DMS79 (cell line): ENCODE measurements at places on chromosomes 3 and 15.

DNA sequence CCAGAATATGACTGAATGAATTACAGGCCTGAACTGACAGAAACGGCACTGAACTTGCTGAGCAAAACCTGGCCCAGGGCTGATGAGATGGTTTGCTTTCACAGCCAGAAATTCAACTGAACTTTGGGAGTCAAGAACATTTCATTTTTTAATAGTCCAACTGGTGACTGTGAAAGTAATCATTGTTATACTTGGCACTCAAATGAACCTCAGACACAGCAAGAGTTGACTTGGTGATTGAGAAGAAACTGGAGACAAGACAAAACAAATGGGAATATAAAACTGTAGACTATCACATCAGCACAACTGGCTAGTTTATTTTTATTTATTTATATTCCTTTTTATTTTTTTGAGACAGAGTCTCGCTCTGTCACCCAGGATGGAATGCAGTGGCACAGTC is 858.9 kb upstream of the CFAP20DC start:
- DNase-seq: no peak

GRCh38 chr15:73385205-73385604 is 16.4 kb upstream of the HCN4 start:
- no peak for DNase-seq

GRCh38 chr3:104536715-104537114 is 830.0 kb upstream of the ALCAM start:
- DNase-seq: no peak

DNA sequence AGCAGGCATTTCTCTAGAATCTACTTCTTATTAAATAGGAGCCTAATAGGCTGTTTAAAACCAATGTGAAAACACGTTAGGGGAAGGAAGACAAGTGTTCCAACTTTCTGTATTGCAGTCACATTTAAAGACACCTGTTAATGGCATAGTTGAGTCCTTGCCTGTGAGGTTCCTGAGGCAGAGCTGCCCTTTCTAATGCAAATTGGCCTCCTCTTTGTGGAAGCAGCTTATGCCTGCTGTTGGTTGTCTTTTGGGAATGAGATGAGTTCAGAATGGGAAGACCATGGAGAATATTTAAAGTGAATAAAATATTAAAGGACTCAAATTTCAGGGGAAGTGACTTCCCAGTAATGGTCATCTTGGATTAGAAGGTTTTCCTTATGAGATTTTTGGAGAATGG is 51.2 kb downstream of the NEK11 start:
- DNase-seq: no peak

DNA sequence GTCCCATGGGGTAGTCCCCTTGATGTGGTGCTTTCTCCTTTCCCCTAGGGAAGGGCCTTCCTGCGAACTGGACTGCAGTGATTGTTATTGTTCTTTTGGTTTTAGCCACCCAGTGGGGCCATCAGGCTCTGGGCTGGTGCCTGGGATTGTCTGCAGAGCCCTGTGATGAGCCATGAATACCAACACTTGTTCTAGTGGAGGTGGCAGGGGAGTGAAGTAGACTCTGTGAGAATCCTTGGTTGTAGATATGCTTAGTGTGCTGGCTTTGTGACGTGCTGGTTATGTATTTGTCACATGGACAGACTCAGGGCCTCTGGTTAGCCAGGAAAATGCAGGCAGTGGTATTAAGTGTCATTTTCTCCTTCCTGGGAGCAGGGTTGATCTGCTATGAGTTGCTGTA is 51.8 kb upstream of the NDUFB4 start:
- no peak for DNase-seq

- DNase-seq: no peak
Measured at GRCh38 chr3:37139567-37140052, 34.8 kb downstream of the LRRFIP2 start.

- peak; percentile 59 for DNase-seq
Measured at GRCh38 chr3:135503760-135504686, 461.5 kb upstream of the PPP2R3A start.

DNA sequence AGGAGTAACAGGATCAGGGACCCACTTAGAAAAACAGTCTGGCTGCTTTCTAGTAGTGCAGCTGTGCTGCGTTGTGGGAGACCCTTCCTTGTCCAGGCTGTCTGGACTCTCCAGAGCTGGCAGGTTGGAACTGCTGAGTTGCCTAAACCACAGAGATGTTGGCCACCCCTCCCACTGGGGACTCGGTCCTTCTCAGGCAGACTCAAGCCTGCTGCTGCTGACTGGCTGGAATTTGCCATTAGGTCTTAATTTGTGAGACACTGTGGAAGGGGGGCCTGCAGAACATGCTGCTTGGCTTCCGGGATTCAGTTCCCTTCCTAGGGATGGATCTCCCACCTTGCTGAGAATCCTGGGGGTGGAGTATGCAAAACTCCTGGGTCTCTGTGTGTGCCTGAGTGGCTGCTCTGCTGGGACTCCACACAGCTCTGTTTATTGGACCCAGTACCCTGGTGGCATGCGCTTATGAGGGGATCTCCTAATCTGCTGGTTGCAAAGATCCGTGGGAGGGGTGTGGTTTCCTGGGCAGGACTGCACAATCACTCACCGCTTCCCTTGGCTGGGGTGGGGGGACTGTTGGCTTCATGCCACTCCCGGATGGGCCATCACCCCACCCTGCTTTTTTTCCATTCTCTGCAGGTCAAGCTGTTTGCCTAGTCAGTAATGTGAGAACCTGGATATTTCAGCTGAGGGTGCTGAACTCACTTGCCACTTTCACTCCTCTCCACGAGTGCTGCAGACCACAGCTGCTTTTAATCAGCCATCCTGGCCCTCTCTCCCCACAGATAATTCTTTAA is 150.5 kb downstream of the CFAP20DC start:
- DNase-seq: no peak

DNA sequence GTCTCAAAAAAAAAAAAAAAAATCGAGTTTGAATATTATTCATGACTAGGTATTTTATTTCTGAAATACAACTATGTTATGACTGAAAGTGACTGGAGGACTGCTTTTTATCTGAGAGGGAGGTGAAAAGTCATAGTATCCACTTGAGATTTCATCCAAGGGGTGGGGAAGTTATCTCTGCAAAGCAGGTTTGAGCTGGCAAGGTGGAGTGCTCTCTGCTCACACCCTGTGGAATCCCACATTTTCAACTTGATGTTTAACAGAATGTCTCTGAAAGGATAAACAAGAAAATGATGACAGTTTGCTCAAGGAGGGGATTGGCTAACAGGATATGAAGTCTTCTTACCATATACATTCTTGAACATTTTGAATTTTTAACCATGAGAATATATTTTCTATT is 27.3 kb upstream of the SEC62 start:
- no peak for DNase-seq

- no peak for DNase-seq
Measured at GRCh38 chr3:185024406-185024805, 128.5 kb downstream of the C3orf70 start.

DNA sequence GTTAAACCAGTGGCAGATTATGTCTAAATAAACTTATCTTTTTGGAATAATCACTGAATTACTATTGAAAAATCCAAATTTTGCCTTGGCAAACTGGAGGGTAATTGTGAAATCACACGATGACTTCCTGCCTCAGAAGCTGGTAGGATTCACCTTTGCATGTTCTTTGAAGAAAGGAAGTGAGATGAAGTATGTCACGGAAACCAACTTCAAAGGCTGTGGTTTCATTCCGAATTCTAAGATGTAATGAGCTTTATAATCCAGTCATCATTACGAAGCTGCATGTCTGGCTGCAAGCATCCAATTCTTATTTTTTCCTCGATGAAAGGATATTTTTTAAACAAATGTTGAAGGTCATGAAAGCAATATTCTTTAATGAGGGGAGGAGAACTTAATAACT is 15.0 kb upstream of the ZBED2 start:
- no peak for DNase-seq

GRCh38 chr3:23685541-23686258 is 120.1 kb upstream of the UBE2E1 start:
- no peak for DNase-seq

DNA sequence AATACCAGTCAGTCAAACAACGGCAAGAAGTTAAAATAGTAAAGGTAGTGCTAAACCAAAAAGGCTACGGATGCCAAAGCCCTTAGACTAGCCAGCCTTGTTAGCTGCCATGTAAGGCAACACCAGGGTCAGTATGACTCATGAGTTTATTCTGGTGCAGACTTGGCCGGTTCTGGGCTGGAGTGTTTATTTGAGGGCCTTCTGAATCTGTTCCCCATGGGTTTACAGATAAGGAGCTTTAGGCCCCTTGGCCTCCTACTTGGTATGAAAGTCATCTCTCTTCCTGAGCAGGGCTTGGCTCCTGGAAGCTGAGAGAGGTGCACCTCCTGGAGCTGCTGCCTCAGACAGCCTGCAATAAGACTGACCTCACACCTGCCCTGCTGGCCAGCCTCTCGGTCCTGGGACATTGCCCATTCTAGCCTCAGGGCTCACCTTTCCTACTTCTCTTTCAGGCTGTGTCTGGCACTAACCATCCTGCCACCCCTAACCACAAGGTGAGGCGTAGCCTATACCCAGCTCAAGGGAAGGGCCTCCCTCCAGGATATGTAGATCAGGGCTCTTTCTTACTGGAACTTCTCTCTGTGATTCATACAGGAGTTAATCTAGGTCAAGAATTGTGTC is 10.4 kb upstream of the RTP1 start:
- no peak for DNase-seq

DNA sequence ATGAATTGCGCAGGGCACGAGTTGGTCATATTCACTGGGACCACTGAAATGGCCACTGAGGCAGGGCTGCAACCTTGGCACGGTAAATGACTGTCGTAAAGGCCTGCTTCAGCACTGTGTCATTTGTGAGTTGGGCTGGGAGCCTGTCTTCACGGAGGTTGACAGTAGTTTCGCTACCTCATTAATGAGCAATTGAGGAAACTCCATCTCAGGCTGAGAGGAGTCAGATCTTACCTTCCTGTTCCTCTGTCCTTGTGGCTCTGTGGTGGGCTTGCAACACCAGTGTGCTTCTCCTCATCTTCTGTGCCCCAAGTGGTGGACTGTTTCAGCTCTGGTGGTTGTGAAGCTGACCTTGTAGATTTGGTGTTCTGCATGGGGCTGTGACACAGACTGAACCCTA is 80.1 kb upstream of the EIF1B start:
- DNase-seq: no peak

DNA sequence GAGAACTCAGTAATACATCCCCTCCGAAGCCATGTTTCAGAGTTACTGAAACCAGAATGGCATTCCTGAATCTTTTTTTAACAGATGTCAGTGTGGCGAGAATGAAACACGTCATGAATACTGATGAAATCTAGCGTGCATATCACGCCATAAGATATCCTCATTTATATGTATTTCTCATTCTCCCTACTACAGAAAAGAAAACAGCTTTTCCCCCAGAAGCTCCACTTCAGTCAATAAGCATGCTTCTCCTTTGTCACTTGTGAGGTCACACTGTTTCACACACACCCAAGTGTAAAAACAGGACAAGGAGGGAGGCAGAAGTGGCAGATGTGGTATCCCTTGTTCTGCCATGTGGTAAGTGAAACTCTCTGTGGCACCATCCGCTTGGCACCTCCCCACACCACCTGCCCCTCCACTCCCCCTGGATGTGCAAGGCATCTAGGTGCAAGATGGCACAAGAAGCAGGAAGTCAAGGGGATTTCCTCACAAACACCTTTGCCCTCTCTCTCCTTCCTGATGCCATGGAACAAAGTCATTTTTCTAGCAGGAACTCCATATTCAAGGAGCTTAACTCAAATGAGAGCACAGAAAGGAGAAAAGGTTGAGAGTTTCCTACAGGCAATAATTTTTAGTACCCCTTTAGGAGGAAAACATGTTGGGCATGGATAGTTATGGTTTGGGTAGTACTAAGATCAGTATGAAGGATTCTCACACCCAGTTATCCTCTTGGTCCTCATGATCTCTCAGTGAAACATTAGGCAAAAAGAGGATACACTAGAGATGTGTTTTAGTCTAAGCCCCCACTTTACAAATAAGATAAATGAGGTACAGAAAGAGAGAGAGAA is 47.5 kb upstream of the FRMD4B start:
- DNase-seq: no peak

DNA sequence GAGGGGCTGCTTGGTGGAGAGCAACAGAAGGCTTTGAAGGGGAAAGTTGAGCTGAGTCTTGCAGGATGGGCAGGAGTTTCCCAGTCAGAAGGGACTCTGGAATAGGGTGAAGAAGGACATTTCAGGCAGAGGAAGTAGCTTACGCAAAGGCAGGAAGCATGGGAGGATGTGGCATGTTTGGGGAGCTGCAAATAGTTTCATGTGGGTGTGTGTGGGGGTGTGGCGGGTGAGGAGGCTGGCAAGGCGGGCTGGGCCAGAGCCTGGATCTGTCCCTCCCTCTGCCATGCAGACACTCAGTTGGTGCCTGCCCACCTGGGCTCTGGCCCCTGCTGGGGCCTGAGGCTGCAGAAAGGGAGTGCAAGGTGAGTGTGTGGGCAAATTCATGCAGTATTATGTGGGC is 10.4 kb downstream of the TEX264 start:
- no peak for DNase-seq

- no peak for DNase-seq
Measured at GRCh38 chr15:40037721-40038120, 1.3 kb downstream of the SRP14 start.
